Nephron progenitor cell (in vitro differentiated cells): ENCODE measurements at places on chromosomes 2 and 18.

DNA sequence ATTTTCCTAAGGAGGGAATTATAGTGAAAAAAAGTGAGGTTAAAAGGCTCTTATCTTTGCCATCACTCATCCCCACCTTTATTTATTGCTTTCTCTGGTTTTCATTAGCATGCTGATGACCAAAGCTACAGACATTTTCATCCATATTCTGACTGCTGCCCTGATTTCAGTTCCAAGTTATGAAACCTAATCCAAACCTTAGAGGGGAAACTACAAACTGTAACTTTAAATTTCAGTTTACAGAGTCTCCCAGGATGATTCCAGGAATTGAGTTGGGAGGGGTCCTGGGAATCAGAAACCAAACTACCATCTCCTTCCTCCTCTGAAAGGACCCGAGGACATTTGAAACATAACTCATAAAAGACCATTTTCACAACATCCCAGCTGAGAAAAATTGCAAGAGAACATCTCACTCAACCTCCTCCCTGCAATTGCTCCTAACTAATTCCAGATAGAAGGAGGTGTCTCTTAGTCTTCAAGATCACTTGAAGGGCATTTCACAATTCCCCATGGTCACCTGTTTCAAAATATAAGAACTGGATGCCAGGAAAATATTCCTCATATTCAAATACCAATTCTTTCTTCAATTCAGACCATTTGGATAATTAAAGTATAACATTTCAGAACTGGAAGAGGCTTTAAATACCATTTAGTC is 520.6 kb downstream of the TNS1 start:
- DNase-seq = no peak

DNA sequence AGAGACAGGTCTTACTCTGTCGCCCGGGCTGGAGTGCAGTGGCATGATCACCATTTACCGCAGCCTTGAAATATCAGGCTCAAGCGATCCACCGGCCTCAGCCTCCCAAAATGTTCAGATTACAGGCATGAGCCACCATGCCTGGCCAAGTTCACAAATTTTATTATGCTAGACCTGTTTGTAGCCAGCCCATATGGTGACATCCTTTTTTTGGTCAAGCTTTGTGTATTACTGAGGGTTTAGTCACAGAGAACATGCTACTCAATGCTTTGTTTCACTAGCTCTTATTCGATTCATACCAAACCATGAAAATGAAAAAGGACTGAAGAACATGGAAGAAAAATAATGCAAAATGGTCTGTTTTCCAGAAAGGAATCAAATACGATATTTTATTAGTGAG is 41.4 kb downstream of the DGKD start:
- no peak for DNase-seq

DNA sequence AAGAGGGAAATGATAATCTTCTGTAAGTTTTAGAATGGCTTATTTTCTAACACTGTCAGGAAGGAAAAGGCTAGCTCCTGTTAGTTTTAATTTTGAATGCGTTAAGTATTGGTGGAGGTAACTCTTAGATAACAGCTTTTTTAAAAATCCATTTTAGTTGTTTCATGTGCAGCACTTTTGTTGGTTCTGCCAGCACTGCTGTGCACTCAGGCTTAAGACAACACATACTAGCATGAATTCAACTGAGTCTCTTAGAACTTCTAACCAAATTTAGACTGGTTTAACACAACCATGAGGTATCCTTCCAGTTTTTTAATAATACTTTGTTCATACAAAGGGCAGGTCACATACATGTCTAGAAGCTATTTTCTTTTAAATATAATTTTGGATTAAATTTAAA is 42.4 kb downstream of the ACVR1 start:
- no peak for DNase-seq

DNA sequence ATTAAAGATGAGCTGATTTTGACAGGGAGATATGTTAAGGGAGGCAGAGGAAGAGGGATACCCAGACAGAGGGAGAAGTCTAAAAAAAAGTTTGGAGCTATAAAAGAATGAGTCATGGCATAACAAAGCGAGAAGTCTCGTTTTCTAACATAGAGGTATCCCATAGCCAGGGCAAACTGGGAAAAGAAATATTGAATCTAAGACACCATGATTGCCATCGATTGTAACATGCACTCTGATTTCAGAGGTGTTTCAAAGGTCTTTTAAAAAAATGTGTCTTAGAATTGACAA is 110.7 kb downstream of the MDH1 start:
- no peak for DNase-seq

DNA sequence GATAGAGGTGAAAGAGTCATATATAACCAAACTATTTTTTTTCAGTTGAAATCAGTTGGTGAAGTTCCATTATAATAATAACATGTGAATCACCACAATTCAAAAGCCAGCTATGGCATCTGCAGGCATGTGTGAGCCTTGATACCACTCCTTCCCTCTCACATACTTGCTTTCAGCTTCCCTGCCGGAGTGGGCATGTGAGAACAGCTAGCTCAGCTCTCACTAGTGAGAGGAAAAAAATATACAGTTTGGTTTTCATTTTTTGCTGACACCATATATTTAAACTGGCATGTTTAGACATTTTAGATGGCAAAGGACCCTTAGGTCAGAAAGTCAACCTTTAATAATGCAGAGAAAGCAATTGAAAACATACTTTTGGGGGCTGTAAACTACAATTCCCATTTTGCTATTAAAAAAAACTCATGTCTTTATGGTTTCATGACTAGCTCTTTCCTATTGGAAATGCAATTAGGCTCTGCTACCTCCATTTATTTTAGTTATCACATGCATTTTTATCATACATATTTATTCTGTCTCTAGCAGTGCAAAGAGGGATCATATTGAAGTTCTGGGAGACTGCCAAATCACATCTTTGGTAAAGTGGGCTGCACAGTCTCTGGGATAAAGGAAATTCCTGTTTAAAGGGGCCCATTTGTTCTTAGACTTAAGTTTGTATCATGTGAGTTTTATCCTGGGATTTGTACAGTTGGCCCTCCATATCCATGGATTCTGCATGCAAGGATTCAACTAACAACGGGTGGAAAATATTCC is 33.2 kb upstream of the SLC40A1 start:
- DNase-seq = no peak

DNA sequence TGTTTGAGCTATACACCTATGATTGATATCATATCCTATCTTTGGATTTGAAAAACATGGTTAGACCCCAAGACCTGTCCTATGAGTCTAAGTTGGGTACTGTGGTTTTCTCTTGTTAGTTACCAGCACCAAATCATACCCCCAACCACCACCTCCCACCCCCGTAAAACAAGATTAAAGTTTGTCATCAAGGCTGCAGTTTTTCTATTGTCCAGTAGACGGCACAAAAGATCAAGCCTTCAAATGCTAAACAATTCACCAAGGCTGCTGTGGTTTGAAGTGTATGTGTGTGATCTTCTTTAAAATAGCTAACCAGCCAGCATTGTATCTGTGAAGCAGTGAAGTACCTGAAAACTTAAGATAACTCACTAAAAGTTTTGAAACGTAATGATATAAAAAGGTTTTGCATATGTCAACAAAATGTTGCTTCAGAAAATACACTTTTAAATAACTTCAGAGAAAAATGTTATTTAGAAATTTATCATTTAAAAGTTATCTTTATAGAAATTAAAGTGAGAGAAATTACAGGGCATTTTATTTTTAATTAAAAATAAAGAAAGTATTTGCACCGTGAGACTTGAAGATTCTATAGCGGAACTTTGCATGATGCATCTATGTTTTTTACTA is 5.8 kb upstream of the MEIS1 start:
- DNase-seq = no peak

GRCh38 chr2:203450561-203450960 is 84.5 kb downstream of the RAPH1 start:
- DNase-seq = no peak

- no peak for DNase-seq
Observed at GRCh38 chr18:23710068-23710527, 20.8 kb downstream of the LAMA3 start.

GRCh38 chr2:182543741-182544525 is 117.1 kb upstream of the PDE1A start:
- DNase-seq = no peak

GRCh38 chr18:44687421-44687820 is 6.7 kb downstream of the SETBP1 start:
- no peak for DNase-seq

DNA sequence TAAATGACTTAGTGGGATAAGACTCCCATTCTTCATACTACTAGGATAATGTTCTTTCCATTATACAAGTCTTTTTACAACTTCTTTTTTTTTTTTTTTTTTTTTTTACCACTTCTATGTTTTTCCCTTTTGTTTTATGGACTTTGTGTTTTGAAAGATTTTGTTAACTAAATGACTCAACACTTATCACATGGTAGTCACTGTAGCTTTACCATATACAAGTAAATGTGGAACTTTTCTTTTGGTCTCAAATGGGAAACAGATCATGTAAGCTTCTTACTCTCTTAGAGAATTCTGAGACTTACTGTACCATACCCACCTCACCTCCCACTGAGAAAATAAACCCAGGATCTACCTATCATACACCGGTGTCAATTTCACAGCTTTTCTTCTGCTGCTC is 590.3 kb upstream of the CDH2 start:
- DNase-seq = no peak

- no peak for DNase-seq
Observed at GRCh38 chr18:75691483-75691882, 264.0 kb upstream of the SMIM21 start.

- DNase-seq = no peak
Observed at GRCh38 chr2:68747900-68748299, 13.3 kb downstream of the ARHGAP25 start.

- no peak for DNase-seq
Observed at GRCh38 chr2:237708491-237708890, 81.1 kb downstream of the LRRFIP1 start.

DNA sequence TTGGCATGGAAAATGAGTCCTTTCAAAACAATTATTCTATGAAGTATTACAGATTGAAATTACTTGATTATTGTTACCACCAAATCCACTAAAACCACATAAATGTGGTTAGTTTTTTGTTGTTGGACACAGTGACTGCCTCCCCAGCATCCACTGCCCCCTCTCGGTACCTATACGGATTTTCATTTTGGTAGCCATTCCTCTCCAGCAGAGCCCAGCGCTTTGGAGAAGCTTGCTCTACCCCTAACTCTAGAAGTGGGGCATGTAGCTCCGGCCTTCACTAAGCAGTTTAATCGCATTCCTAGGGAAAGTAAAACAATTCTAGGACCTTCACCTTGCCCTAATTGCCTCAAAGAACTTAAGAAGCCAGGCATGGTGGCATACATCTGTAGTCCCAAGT is 24.2 kb downstream of the OLA1 start:
- DNase-seq = no peak

DNA sequence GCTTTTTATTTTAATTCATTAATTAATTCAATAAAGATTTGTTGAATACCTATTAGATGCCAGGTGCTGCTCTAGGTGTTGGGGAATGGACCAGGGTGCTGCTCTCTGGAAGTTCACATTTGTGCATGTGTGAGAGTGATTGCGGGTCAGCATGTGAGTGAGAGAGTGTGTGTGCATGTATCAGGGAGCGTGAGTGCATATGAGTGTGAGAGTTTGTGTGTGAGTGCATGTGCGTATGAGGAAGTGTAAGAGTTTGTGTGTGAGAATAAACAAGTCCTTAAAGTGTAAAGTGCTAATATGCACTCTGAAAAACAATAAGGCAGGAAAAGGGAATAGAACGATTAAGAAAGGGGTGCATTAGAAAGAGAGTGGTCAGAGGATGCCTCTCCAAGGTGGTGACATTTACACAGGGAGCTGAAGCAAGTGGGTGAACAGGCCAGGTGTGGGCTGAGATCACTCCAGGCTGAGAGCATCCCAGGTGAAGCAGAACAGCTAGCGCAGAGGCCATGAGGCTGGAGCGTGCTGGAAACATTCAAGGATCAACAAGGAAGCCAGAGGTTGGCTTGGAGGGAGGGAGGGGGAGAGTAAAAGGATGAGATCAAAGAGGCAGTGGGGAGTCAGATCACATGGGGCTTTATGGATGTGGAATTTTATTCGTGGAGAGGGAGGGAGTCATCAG is 50.5 kb upstream of the SLC1A4 start:
- DNase-seq = no peak

GRCh38 chr2:138023976-138024375 is 59.7 kb downstream of the HNMT start:
- no peak for DNase-seq
